ENCODE measurements at places on chromosomes 1 and 21. TPM values are rescaled to one million over a fixed set of nuclear protein-coding genes. Genes with fewer than 3 reads are reported as not detected.

The CNKSR1 gene
- total RNA-seq: not detected

The FCRL6 gene
- not detected for total RNA-seq

The C1QTNF12 gene
- 0.88 TPM for total RNA-seq

The C1orf159 gene
- total RNA-seq: 14.1 TPM

The NPR1 gene
- total RNA-seq: 1.0 TPM

The CCDC185 gene
- not detected for total RNA-seq

The BACE2 gene
- total RNA-seq: 27.2 TPM
